Central memory CD8-positive, alpha-beta T cell (primary cell): ENCODE measurements at places on chromosomes 2 and 18.

- no peak for DNase-seq
Observed at GRCh38 chr2:152479282-152479681, 144.3 kb downstream of the FMNL2 start.

DNA sequence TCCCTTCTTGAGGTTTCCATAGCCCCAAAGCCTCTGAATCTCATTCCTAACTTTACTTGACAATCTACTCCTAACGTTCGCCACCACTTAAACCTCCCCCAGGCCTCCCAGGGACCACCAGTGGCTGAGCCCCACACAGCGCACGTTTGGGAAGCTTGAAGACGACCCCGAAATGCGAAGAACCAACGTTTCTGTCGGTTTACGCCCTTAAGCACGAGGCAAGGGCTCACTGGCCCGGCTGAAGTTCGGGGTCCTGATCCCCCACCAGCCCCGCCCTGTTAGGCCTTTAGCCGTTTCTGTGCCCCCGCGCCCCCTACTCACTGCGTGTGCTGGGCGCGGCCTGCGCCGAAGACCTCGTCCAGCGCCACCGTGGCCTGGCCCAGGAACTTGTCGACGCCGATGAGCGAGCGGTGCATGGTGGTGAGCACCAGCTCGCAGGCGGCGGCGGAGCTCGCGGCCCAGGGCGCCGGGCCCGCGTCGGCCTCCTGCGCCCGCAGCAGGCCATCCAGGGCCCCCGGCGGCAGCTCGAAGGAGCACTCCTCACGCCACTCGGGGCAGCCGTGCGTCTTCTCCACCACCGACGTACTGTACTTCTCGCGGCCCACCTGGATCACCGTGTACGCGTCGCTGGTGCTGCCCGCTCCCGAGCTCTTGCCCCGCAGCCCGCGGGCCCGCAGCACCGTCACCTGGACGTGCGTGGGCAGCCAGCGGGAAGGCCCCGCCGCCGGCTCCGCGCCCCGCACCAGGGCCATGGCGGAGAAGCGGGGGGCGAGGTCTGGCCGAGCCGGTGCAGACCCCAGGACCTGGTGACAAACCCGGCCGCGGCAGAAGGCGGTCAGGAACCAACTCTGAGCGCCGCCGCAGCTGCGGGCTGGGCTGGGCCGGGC, 479 bp downstream of the RAB11FIP5 start:
- DNase-seq = no peak

DNA sequence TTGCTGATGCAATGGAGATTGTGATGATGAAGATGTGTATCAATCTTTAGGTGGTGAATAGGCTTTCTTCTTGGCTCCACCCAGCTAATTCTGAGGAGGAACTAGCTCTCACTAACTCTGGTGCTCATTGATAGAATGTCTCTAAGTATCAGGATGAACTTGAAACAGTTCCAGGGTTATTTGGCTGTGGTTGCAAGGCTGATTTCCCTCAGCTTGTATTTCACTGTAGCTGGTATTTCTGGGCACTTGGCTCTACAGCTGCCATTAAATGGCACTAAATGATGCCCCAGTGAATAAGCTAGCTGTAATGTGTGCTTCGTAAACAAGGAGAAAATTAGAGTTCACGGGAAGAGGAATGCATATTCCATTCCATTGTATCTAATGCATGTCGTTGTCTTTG, 241.2 kb downstream of the RPIA start:
- DNase-seq = no peak

DNA sequence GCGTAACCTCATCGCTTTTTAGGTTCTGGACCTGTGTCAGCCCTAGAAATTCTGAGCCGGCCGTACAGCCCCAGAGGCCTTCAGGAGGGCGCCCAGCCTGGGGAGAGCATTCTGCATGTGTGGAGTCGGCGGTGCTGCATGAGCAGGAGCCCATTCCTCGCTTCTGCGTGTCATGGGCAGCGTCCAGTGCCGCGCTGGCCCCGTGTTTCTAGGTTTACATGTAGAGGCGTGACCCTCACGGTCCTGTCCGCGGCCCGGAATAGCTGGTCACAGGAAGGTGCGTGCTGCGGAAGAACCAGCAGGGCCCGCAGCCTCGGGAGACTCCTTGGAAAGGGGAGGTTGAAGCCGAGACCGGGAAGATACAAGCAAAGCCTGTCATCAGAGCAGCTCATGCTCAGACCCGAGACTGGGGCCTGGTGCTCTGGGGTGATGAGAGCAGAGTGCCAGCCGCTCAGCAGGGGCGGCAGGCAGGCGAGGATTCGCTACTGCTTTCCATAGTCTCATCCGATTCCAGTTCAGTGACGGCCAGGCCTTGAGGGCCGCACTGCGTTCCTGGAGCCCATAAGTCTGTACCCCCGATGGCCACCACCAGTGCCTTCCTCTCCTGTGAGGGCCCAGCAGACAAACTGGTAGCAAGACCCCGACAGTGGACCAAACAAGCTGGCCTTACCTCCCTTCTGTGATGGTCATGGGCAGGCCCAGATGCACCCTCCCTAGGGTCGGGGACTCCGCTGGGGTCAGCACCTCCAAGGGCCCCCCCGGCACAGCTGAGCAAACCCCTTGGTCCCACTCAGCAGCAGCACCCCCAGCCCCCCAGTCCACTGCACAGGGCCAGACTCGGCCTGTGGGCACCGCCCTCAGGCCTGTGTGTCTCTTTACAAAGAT, 15.6 kb upstream of the NFATC1 start:
- DNase-seq = no peak

- no peak for DNase-seq
Observed at GRCh38 chr2:46167924-46168323, 129.3 kb upstream of the EPAS1 start.

- DNase-seq = no peak
Observed at GRCh38 chr2:60717691-60718090, 38.4 kb upstream of the PAPOLG start.

GRCh38 chr2:173358616-173359015, 3.9 kb downstream of the CDCA7 start:
- DNase-seq = no peak

DNA sequence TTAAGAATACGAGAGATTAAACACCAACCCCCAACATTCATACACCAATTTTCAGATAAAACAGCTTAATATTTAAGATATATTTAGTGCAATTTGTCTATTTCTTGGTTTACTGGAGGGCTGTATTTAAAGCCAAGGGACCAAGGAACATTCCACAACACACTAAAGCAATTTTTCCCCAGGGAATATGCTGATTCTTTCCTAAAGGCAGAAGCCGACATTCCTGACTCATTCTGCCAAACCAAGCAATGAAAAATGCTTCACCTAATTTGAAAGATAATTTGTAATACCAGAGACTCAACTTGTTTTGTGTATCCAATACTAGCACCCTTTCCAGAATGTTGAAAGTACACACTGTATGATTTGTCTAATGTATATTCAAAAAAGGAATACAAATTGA, 1267.6 kb upstream of the PIK3C3 start:
- no peak for DNase-seq
